Kidney epithelial cell (primary cell): ENCODE measurements at places on chromosomes 4 and X. TPM values are rescaled to one million over a fixed set of nuclear protein-coding genes. Genes with fewer than 3 reads are reported as not detected.

The FAT4 gene
- total RNA-seq = 2.9 and 3.0 TPM in 2 replicates

The CDKL2 gene
- total RNA-seq = 3.9 and 4.1 TPM in 2 replicates

The CNKSR2 gene
- 3.4 and 11.0 TPM in 2 replicates for total RNA-seq

The LONRF3 gene
- total RNA-seq = 7.2 and 8.1 TPM in 2 replicates

The INTS6L gene
- total RNA-seq = 3.0 and 3.5 TPM in 2 replicates

GRCh38 chrX:147180886-147181285 is 366.3 kb upstream of the CXorf51A start:
- no peak for DNase-seq

DNA sequence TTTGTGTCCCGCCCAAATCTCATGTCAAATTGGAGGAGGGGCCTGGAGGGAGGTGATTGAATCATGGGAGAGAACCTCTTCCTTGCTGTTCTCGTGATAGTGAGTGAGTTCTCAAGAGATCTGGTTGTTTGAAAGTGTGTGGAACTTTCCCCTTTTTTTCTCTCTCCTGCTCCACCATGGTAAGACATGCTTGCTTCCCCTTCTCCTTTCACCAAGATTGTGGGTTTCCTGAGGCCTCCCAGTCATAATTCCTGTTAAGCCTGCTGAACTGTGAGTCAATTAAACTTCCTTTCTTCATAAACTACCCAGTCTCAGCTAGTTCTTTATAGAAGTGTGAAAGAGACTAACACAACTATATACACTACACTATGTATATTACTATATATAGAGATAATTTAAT is 697.8 kb upstream of the HS3ST1 start:
- no peak for DNase-seq

DNA sequence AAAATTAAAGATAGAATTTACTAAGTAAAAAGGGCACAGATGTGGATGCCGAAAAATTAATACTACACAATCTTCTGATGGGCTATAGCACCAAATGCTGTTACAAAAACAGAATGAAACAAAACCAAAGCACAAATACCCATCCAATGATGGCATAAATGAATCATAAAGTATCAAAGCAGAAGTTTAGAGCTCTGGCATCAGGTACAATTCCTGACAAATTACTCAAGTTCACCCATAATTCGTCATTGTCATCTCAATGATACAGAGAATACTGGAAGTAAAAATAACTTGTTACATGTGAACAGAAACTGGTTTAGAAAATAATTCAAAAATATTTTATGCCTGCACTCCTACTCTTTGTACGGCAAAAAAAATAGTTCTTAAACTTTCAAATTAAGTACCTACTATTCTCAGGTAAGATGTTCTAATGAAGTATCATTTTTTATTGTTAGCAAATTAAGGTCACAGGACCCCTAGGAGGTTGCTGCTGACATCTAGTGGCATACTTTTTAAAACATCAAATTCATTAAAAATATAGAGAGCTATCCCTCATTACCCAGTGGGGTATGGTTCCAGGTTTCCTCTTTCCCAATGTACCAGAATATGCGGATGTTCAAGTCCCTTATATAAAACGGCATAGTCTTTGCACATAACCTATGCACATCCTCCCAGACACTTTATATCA is 126.1 kb downstream of the INPP4B start:
- no peak for DNase-seq

DNA sequence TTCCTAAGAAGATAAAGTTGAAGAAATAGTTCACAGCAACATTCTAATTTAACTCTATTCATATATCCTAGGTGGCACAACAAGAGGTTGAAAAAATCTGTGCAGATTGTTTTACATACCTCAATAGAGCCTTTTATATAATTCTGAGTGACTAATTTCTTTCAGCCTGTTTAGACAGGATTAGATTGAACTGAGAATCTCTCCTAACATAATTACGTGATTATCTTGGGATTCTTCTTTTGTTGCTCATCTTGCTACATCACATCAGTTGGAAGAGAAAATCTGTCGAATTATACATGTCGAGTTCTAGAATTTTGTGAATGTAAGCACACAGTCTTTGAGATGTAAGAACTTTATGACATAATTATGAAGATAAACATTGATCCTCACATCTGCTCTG is 1873.7 kb upstream of the IGFBP7 start:
- DNase-seq = no peak

DNA sequence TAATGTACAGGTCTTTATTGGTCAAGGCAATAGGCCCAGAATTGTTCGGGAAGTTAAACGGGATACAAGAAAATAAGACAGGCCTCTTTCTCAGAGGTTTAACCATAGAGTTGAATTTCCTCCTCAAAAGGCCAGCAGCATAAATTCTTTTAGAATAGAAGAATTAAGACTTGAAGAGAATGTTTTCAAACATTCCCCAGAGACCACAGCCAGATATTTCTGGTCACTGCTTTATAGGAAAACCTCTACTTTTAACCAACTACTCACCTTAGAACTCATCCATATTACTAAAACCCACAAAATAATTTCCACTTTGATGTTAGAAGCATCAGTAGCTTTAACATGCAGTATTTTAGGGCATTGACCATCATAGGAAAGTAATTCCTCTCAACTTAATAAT is 317.9 kb downstream of the RAB28 start:
- DNase-seq = no peak
